Colonic mucosa (tissue), 4 donors: ENCODE measurements at places on chromosomes 12 and 14. TPM values are rescaled to one million over a fixed set of nuclear protein-coding genes. Genes with fewer than 3 reads are reported as not detected.

Gene CPNE6
- not detected for total RNA-seq

Gene ATXN3
- total RNA-seq, result 20.6 TPM

Gene SPX
- not detected for total RNA-seq

Gene C12orf54
- total RNA-seq, result not detected

Gene HOXC9
- not detected for total RNA-seq

Gene MFAP5
- 4.6 TPM for total RNA-seq

DNA sequence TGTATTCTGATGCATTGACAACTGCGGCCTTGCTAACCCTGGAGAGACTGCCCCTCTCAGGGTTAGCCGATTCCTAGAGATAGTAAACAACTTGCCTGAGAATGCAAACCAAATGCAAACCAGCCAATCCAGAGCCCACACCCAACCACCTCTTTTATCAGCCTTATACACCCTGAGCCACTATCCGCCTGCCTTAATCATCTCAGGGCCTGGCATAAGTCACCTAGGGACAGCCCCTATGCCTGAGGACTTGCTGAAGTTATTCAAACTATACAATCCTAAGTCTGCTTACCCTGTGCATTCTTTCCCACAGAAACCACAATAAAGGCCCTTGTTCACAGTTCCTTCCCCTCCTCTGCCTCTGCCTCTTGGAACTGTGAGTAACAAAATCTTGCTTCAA lies 177.2 kb downstream of the KCNA5 start:
- no peaks in the 10 kb centered on the region for H3K4me1 ChIP-seq
- H3K4me3 ChIP-seq, result no peak overlapping the region
- H3K27ac ChIP-seq, result no peak overlapping the region
- no peaks in the 10 kb centered on the region for H3K36me3 ChIP-seq
- no peak for DNase-seq

- H3K27me3 ChIP-seq, result peaks cover 5% of the 10 kb centered on the region
- H3K4me1 ChIP-seq, result no peaks in the 10 kb centered on the region
- no peak overlapping the region for H3K4me3 ChIP-seq
- no peak overlapping the region for H3K27ac ChIP-seq
- no peaks in the 10 kb centered on the region for H3K36me3 ChIP-seq
Observed at GRCh38 chr12:210277-211141, 3.4 kb downstream of the SLC6A12 start.

GRCh38 chr12:98355322-98355721 lies 160.1 kb upstream of the TMPO start:
- no peaks in the 10 kb centered on the region for H3K4me1 ChIP-seq
- no peaks in the 10 kb centered on the region for H3K36me3 ChIP-seq
- DNase-seq, result no peak
- H3K27ac ChIP-seq, result no peak overlapping the region
- H3K4me3 ChIP-seq, result no peak overlapping the region

DNA sequence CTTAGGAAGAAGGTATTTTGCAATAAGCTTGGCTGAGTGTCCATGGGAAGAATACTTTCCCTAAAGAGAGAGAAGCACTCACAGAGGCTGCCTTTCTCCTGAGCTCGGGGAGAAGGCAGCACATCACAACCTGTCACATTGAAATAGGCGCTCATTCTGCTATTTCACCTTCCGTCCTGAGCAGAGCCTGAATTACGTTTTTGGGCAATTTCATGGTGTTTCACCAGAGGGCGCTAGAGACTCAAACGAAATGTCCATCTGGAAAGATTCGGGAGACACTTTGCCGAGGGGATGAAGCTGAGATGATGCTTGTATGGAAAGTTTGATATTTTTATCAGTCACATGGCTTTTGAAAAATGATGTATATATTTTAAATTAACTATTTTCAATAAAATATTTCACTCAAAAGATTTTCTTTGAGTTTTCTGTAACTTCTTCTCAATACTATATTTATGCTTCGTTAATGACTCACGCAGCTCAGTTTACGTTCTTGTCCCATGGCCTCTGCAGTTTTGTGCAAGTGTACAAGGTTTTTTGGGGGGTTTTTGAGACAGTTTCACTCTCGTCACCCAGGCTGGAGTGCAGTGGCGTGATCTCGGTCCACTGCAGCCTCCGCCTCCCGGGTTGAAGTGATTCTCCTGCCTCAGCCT lies 17.4 kb upstream of the B4GALNT3 start:
- no peaks in the 10 kb centered on the region for H3K27me3 ChIP-seq
- no peaks in the 10 kb centered on the region for H3K4me1 ChIP-seq
- H3K36me3 ChIP-seq, result no peaks in the 10 kb centered on the region
- H3K27ac ChIP-seq, result no peak overlapping the region
- no peak overlapping the region for H3K4me3 ChIP-seq

- H3K36me3 ChIP-seq, result no peaks in the 10 kb centered on the region
- DNase-seq, result no peak
- H3K4me3 ChIP-seq, result no peak overlapping the region
- peaks cover 9% of the 10 kb centered on the region for H3K27me3 ChIP-seq
Observed at GRCh38 chr14:92328664-92329255, 5.8 kb downstream of the SLC24A4 start.

GRCh38 chr12:128387811-128388422 lies 120.9 kb downstream of the TMEM132C start:
- H3K27me3 ChIP-seq, result no peaks in the 10 kb centered on the region
- H3K36me3 ChIP-seq, result no peaks in the 10 kb centered on the region
- DNase-seq, result peak; percentile 46
- no peaks in the 10 kb centered on the region for H3K4me1 ChIP-seq
- H3K27ac ChIP-seq, result no peak overlapping the region

DNA sequence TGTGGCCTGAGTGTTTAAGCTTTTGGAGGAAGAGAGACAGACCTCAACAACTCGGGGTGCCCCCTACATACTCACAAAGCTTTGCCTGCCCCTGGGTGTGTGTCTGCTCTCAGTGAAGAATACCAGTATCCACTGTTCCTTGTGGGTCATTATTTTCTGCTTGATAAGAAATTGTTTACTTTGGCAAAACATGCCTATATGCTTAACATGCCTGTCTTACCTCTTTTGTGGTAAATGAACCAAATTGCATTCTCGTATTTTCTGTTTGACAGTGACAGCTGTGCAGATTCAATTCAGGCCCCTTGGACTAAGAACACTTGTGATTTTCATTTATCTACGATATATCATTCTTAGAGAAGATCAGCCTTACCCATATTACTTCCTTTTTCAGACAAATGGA lies 50.6 kb upstream of the REP15 start:
- no peak for DNase-seq
- no peak overlapping the region for H3K27ac ChIP-seq
- no peaks in the 10 kb centered on the region for H3K36me3 ChIP-seq
- H3K4me1 ChIP-seq, result no peaks in the 10 kb centered on the region

GRCh38 chr14:106518054-106518943 lies 991.9 kb downstream of the TMEM121 start:
- H3K27ac ChIP-seq, result no peak overlapping the region
- H3K4me3 ChIP-seq, result no peak overlapping the region
- no peaks in the 10 kb centered on the region for H3K4me1 ChIP-seq
- no peaks in the 10 kb centered on the region for H3K36me3 ChIP-seq

- DNase-seq, result peak; percentile 58
- H3K4me1 ChIP-seq, result no peaks in the 10 kb centered on the region
- no peaks in the 10 kb centered on the region for H3K36me3 ChIP-seq
- no peak overlapping the region for H3K27ac ChIP-seq
Observed at GRCh38 chr12:127108360-127109215, 1158.4 kb upstream of the TMEM132C start.

- H3K4me1 ChIP-seq, result no peaks in the 10 kb centered on the region
- DNase-seq, result no peak
- H3K27ac ChIP-seq, result no peak overlapping the region
- H3K36me3 ChIP-seq, result no peaks in the 10 kb centered on the region
- H3K4me3 ChIP-seq, result no peak overlapping the region
Observed at GRCh38 chr12:100591979-100592378, 18.5 kb downstream of the GAS2L3 start.

- H3K27me3 ChIP-seq, result no peaks in the 10 kb centered on the region
- no peaks in the 10 kb centered on the region for H3K4me1 ChIP-seq
- H3K4me3 ChIP-seq, result no peak overlapping the region
- no peaks in the 10 kb centered on the region for H3K36me3 ChIP-seq
- no peak for DNase-seq
- no peak overlapping the region for H3K27ac ChIP-seq
Observed at GRCh38 chr14:79855789-79856188, 355.5 kb downstream of the DIO2 start.

GRCh38 chr12:79199166-79199565 lies 334.6 kb downstream of the SYT1 start:
- no peak overlapping the region for H3K27ac ChIP-seq
- H3K36me3 ChIP-seq, result no peaks in the 10 kb centered on the region
- no peak for DNase-seq
- H3K27me3 ChIP-seq, result no peaks in the 10 kb centered on the region

DNA sequence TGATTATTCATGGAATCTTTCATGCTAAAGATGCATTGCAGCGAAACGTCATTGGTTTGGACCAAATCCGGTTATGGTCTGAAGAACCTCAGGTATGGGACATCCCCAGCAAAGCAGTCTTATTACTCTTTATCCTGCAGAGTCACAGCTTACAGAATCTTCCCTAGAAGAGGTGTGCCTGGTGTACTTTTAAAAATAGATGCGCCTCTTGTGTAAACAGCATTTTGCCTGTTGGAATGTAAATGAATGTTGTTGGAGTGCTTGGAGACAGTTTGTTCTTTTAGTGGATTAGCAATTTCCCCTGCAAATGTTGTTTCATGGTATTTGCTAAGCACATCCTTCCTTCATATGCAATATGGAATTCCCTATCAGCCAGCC lies 242.5 kb downstream of the ZFP36L1 start:
- H3K4me1 ChIP-seq, result peaks cover 3% of the 10 kb centered on the region
- peak overlapping the region; percentile 50 for H3K27ac ChIP-seq
- no peaks in the 10 kb centered on the region for H3K36me3 ChIP-seq
- no peaks in the 10 kb centered on the region for H3K27me3 ChIP-seq
- DNase-seq, result no peak

- no peaks in the 10 kb centered on the region for H3K27me3 ChIP-seq
- peak; percentile 29 for DNase-seq
- H3K4me3 ChIP-seq, result no peak overlapping the region
- no peak overlapping the region for H3K27ac ChIP-seq
- no peaks in the 10 kb centered on the region for H3K4me1 ChIP-seq
Observed at GRCh38 chr14:93655078-93655750, 133.1 kb downstream of the PRIMA1 start.

DNA sequence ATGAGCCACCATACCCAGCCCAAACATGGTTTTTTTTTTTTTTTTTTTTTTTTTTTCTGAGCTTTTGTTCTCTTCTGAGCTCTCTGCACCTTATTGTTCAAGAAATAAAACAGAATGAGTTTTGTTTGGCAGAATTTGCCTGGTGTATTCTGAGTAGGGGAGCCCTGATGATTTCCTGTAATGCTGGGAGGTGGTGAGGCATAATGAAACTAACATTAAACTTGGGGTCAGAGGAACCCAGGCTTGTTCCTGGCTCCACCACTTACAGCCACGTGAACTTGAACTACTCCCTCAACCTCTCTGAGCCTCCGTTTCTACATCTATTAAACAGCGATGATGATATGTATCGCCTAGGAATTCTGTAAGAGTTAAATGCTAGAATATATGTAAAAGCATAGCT lies 276.3 kb upstream of the CRY1 start:
- H3K27me3 ChIP-seq, result no peaks in the 10 kb centered on the region
- H3K27ac ChIP-seq, result no peak overlapping the region

DNA sequence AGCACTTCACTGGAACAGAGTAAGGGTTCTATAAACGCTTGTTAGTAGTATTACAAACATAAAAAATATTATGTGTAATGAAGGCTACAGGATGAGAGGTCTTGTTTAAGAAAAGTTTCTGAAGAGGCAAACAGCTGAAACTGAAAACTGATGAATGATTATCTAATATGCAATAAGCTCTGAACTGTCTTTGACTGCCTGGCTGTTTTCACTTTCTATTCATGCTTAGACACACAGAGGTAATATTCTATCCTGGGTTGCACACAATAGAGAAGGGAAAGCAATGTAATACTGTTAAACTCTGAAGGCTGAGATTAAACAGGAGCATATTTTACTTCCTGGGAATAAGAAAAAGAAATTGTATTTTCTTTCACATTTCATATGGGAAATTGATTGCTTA lies 251.3 kb downstream of the ALX1 start:
- peaks cover 3% of the 10 kb centered on the region for H3K4me1 ChIP-seq
- no peak overlapping the region for H3K4me3 ChIP-seq
- H3K27me3 ChIP-seq, result no peaks in the 10 kb centered on the region
- H3K36me3 ChIP-seq, result no peaks in the 10 kb centered on the region
- H3K27ac ChIP-seq, result no peak overlapping the region
- no peak for DNase-seq

DNA sequence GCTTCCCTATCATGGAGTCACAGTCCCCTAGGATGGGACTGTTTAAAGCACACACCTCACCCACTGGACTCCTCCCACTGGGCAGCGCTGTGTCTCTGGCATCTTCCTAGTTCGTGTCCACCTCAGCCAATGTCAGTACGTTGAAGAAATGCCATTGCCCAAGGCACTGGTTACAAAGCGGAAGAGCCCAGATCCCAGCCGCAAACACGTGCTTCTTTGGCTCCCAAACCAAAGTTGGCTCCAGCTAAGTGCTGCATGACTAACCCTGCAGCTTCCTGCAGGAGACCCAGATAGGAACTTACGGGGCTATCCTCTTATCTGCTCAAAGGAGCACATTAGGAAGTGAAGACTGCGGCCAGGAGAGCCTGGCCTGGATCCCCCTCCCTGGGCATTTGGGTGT lies 9.3 kb downstream of the SYNE3 start:
- no peak overlapping the region for H3K4me3 ChIP-seq
- no peaks in the 10 kb centered on the region for H3K4me1 ChIP-seq
- H3K36me3 ChIP-seq, result no peaks in the 10 kb centered on the region
- peak overlapping the region; percentile 22 for H3K27ac ChIP-seq

DNA sequence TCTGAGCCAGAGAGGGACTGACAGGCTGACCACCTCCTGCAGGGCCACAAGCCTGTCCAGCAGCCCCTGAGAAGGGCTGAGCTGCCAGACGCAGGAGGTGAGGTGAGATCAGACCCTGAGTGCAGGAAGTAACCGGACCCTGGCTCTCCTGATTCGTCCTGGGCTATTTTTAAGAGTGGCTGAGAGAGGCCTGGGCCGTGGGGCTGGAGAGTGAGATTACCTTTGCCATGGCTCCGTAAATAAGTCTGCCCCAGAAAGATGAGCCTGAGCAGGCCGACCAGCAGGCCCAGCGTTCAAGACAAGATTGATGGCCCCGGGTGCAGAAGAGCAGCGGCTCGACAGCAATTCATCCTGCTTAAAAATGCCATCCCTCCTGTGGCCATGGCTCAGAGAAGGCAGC lies 54.2 kb downstream of the SPTB start:
- H3K27me3 ChIP-seq, result no peaks in the 10 kb centered on the region
- no peak overlapping the region for H3K27ac ChIP-seq
- H3K4me3 ChIP-seq, result no peak overlapping the region

DNA sequence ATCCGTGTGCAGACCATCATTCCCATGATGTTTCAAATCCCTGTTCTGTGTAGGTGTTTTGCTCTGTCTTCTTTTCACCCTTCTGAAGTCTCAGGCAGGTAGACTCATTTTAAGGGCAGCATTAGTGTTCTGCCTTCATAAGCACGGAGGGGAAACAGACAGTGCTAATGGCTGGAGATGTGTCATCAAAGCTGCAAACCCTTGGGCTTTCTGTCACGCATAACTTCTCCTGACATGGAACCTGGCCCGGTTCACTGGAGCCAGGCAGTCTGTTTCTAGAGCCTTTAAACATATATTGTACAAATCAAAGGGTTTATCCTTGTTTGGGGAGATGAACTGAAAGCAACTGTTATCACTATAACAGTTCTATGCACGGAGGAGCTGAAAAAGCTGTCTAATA lies 141.4 kb downstream of the TMEM132D start:
- DNase-seq, result no peak
- H3K27ac ChIP-seq, result no peak overlapping the region
- no peaks in the 10 kb centered on the region for H3K36me3 ChIP-seq
- H3K27me3 ChIP-seq, result no peaks in the 10 kb centered on the region
- no peaks in the 10 kb centered on the region for H3K4me1 ChIP-seq
- no peak overlapping the region for H3K4me3 ChIP-seq
